ENCODE measurements at places on chromosomes 12 and 14.

DNA sequence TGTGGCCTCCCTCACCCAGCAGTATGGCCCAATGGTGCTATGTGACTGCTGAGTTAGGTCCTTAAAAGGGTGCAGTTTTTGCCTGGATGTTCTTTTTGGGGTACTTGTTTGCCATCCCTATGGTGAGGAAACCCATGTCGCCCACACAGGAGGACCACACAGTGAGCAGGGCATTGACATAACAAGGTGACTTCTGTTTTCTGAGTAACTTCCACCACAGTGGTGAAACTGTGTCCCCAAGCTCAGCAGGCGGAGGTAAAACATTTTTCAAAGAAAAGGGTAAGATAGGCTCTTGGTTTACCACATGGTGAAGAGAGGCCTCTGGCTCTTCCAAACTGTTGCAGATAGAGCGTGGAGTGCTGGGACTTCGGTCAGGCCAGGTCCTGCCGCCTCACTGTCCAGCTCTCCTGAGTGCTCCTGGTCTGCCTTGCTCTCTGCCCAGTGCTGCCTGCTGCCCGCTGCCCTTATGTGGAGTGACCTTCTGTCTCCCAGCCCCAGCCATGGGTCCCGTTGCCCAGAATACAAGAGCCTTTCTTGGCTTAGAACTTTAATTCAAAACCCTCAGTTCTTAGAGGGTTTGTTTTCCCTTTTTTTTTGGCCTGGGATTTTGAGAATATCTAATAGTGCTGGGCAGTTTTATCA, 54.0 kb downstream of the TRAF3 start:
- no peak for DNase-seq

DNA sequence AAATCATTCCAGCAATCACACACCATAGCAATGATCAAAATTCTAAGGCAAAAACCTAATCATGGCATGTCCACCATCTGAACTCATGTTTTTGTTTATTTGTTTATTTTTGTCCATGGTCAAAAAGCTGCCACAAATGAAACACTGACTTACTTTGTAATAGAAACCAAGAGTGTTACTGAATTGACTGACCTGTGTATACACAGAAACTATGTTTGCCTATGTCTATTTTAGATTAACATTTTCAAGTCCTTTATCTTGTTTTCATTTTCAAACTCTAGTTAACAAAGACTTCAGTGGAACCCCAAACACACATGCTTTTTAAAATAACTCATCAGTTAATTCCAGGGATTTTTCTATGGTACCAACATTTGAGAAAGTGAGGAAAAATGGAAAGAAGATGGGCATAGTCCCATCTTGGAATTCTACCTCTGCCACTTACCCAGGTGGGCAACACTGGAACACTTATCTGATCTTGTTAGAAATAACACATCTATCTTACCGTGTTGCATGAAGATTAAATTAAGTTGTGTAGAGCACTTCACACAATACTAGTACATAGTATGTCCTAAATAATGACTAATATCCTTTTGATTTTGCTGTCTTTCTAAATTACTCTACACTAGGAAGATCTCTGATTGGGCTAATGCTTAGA, 6.4 kb downstream of the LUM start:
- no peak for DNase-seq

- no peak for DNase-seq
Measured at GRCh38 chr12:80156306-80156705, 57.0 kb downstream of the OTOGL start.

- no peak for DNase-seq
Measured at GRCh38 chr14:91281346-91281745, 36.8 kb upstream of the GPR68 start.
